ENCODE measurements at places on chromosomes 11 and 22. TPM values are rescaled to one million over a fixed set of nuclear protein-coding genes. Genes with fewer than 3 reads are reported as not detected.
A peak's percentile ranks its signal among the peaks of the same experiment; 100 is the strongest.

DNA sequence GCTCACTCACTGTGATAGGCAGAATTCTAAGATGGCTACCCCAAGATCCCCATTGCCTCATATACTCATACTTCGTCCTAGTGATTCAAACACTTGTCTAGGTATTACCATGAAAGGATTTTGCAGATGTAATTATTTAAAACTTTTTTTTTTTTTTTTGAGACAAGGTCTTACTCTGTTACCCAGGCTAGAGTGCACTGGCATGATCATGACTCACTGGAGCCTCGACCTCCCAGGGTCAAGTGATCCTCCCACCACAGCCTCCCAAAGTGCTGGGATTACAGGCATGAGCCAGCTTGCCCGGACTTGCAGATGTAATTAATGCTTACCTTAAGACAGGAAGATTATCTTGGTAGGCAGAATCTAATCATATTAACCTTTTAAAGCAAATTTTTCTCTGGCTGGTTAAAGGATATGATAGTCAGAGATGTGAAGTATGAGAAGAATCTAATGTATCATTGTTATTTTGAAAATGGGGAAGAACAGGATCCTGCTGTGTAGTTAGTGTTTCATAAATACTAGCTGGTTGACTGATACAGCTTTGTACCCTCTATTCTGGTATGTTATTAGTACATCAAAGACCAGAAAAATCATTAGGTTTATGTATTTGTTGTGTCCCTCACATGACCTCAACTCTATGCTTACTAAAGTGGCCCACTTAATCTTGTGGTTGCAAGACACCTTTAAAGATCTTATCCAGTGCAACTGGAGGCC is 35.5 kb downstream of the C2CD3 start:
- DNase-seq: no peak

The MISFA gene
- total RNA-seq: not detected

DNA sequence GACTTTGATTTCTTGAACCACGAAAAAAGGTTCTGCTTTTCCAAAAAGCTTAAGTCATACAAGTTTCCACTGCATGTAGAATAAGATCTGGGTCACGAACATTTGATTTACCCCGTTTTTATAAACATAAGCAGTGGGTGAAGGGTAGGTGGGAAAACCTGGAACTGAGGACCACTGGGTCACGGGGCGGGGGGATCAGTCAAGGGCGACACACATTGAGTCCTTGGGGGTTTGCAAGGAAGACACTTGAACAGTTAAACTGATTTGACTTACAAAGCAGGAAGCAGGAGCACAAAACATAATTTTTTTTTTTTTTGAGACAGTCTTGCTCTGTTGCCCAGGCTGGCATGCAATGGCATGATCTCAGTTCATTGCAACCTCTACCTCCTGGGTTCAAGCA is 10.9 kb downstream of the FADS3 start:
- no peak for DNase-seq

GRCh38 chr11:128884703-128885338 is 6.3 kb upstream of the KCNJ5 start:
- peak; percentile 77 for DNase-seq

The PRR33 gene
- not detected for total RNA-seq

The RAG2 gene
- not detected for total RNA-seq

The RAB3IL1 gene
- total RNA-seq: 19.0 TPM

DNA sequence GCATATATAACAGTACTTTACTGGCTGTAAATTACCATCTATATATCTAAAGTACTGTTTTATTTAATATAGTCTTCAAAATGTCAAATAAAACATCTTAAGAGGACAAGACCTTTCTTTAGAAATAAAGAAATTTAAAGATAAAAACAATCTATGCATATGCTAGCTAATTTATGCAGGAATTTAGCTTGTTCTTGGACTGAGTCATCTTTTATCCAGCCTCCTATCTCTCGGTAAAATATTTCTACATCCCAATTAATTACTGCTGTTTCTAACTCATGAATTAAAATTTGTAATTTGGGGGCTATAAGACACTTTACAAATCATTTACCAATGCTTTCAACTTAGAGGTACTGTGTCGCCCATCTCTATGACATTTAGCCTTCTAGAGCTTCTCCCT is 72.8 kb upstream of the DDI1 start:
- no peak for DNase-seq

The REXO2 gene
- total RNA-seq: 90.8 TPM

GRCh38 chr11:112222303-112222702 is 3.9 kb upstream of the PTS start:
- no peak for DNase-seq

GRCh38 chr22:43212434-43212952 is 25.6 kb upstream of the TTLL12 start:
- no peak for DNase-seq

DNA sequence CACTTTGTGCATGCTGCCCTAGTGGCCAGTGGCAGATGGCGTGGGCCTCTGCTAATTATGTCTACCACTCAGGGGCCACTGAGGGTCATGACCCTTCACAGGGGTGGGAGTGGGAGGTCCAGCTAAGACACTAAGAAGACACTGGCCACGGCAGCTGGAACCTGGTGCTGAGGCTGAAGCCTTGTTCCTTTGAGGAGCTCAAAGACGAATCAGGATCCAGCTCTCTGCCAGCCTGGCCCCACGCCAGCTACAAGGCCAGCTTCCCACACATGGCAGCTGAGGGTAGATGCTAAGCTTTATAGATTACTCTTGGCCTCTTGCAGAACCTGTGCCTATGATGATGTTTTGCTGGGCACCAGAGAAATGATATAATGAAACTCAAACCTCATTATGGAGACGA is 226.3 kb downstream of the DSCAML1 start:
- DNase-seq: peak; percentile 66

GRCh38 chr22:37180531-37181231 is 7.4 kb downstream of the C1QTNF6 start:
- DNase-seq: no peak

DNA sequence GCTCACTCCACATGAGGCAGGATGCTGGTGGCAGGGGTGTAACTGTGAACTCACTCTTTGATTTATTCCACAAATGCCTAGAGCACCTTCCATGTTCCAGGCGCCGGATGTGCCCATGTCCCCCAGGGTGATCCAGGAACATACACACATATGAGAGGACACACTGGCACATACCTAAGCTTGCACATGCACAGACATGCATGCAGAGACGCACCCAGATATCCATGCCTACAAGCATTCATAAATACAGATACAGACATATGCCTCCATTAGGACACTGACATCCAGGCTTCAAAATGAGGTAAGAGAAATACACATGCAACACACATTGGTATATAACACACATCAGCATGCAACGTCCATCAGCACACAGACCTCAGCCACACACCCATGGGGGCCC is 4.5 kb downstream of the OSM start:
- no peak for DNase-seq

The RBMXL2 gene
- not detected for total RNA-seq

The PHF21B gene
- total RNA-seq: 1.3 TPM

- no peak for DNase-seq
Observed at GRCh38 chr11:41784513-41785335, 325.3 kb upstream of the LRRC4C start.

The WT1 gene
- total RNA-seq: not detected

DNA sequence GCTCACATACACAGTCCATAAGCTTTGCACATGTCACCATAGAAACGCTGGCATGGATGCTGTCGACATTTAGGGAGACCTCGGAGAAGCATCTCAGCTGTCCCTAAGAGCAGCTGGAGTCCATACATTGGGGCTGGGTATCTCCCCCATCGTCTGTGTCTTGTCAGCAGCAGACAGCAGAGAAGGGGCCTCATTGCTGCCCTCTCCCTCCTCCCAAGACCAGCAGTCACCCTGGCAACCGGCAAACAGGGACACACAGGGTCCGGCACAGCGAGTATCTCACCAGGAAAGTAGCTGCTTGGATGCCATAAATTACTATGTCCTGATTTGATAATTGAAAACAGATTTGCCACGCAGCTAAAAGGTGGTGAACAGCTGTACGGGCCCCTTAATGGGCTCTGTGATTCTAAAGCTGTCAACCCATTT is 84.4 kb downstream of the CD44 start:
- DNase-seq: no peak

The E2F8 gene
- total RNA-seq: 11.5 TPM

The CHRM1 gene
- total RNA-seq: not detected

GRCh38 chr22:38239101-38239761 is 33.6 kb downstream of the TMEM184B start:
- no peak for DNase-seq

- DNase-seq: no peak
Observed at GRCh38 chr11:84140386-84141169, 854.4 kb upstream of the CCDC90B start.

The KCNK7 gene
- total RNA-seq: not detected

DNA sequence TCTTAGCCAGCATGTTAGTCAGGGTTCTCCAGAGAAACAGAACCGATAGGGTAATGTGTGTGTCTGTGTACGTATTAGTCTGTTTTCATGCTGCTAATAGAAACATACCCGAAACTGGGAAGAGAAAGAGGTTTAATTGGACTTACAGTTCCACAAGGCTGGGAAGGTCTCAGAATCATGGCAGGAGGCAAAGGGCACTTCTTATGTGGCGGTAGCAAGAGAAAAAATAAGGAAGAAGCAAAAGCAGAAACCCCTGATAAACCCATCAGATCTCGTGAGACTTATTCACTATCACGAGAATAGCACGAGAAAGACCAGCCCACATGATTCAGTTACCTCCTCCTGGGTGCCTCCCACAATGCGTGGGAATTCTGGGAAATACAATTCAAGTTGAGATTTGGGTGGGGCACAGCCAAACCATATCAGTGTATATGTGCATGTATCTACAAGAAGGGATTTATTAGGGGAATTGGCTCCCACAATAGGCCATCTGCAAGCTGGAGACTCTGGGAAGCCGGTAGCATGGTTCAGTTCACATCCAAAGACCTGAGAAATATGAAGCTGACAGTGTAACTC is 173.7 kb upstream of the NECTIN1 start:
- DNase-seq: peak; percentile 19

The CDC42EP1 gene
- 32.6 TPM for total RNA-seq

The PDXP gene
- 62.3 TPM for total RNA-seq

The ZC3H12C gene
- 0.03 TPM for total RNA-seq

DNA sequence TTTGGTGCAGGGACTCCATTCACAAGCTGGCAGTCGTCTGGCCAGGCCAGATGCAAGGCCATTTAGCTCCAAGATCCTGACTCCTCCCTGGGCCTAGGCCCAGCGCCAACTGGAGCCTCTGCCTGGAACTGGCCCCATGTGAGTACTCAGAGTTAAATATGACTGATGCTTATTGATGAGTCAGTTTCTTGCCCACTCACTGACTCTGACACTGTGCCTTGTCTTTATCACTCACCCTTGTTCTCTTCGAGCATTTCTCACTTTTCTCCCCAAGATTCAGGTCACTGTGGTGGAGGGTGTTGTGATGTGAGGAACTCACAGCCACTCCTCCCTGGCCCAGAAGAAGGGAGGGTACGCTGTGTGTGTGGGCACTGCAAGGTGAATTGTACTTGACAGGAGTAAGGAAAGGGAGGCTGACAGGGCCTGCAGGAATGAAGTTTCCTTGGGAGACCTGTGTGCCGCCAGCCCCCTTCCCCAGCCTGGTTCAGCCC is 23.2 kb upstream of the ST3GAL4 start:
- DNase-seq: no peak

The CRYAB gene
- total RNA-seq: 175 TPM

DNA sequence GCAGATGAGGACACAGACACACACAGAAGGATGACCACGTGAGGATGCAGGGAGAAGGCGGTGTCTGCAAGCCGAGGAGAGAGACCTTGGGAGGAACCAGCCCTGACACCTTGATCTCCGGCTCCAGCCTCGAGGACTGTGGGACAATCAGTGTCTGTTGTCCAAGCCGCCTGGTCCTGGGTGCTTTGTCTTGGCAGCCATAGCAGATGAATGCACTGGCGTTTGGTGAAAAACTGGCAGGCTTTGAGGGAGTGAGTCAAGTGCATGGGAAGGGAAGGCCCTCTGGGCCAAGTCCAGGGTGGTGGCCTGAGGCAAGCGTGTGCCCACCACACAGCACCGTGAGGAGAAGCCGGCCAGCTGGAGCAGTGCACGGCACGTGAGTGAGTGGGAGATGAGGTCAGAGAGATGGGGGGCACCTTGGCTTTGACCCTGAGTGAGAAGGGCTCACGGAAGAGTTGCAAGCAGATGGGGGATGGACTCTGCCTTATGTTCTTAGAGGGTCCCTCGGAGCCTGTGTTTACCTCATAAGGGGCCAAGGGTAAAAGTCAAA is 12.4 kb upstream of the BRSK2 start:
- DNase-seq: no peak

The OVCH2 gene
- total RNA-seq: 10.7 TPM

GRCh38 chr11:32396991-32397390 is 38.3 kb downstream of the WT1 start:
- no peak for DNase-seq

The HBD gene
- not detected for total RNA-seq

DNA sequence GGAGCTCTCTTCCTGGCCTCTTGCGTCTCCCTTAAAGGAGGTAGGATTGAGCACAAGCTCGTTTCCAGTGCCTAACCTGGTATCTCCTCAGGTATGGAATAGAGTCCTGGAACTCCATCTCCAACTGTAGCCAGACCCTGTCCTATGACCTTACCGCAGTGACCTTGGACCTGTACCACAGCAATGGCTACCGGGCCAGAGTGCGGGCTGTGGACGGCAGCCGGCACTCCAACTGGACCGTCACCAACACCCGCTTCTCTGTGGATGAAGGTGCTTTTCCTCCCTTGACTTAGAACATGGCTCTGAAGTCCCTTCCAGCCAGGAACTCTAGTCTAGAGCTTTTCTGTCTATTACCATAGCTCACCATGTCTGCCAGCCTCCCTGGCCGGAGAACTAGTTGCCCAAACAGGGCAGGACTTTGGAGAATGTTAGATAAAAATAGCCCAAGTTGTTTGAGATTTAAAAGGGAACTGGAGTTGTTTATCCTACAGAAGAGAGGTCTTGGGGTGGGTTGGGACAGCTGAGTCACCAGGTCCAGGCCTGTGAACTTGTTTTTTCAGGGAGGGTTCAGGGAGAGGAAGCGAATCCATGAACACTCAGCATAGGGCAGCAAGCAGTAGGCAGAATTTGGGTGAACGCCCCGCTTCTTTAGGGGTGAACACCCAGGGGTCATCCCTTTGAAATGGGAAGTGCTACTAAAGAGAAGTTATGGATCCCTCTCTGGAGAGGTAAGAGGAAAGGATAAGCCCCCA is 3.3 kb downstream of the IL10RA start:
- no peak for DNase-seq

All from G401 (cell line).